ENCODE measurements at places on chromosomes 2 and 18.

DNA sequence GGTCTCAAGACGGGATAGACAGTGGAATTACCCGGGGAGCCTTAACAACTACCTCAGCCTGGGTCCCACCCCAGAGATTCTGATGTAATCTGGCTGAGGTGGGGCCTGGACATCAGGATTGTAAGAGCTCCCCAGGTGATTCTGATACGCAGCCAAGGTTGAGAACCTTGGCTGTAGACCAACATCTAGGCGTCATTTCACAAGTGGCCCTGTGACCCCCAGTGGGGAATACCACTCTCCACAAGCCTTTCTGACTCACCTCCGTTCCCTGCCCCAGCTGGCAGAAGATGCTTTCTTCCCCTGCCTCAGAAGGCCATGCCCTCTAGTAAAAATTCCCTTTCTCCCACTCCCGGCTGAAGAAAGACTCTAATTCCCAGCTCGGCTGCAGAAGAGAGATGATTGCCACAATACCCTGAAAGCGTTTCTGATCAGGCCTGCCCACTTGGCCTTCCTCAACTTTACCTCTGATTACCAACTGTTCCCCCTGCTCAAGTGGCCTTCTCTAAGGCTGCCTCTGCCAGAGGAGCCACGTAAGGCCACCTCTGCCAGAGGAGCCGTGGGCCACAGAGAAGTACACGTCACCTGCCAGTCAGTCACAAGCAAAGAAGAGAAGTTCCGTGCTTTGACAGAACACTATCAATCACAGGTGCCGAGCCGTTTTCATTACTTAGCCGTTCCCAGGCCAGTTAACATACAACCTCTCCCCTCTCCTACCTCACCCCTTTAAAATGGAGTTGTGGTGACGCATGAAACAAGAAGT, 116.8 kb upstream of the PKDCC start:
- no peak for DNase-seq

GRCh38 chr2:230226051-230226551, 565 bp downstream of the SP140 start:
- DNase-seq = no peak

GRCh38 chr2:70765507-70765906, 2.5 kb downstream of the ADD2 start:
- no peak for DNase-seq

DNA sequence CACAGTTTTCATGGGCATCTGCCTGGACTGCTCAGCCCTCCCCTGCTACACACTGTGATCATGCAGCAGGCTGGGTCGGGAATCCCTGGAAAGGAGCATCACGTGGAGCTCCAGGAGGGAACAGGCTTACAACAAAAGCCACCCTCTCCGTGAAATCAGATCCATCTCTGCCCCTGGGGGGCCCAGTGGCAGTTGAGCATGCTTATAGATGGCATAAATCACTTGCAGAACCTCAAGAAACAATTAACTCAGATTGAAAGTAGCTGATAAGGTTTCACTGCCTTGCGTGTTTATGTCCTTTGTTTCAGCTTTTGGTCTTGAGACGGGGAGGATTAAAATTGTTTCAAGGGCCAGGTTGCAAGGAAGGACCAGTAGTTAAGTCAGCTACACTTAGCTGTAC, 354.8 kb upstream of the MEIS1 start:
- no peak for DNase-seq

DNA sequence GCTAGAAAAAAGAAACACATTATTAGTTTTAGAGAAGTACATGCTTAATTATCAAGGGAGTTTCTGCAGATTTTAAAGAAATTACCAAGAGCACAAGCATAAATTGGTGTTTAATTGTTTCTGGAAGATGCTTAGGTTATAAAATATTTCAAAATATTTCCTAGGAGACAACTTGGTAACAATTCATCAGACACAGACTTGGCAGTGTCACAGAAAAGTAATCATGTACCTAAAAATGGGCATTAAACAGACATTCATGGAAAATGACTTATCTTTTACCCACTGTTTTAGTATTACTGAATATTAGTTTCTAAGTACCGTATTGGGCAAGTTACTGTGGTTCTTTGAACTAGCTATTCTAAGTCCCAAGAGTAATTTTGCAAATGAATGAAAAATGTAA, 428.8 kb upstream of the LYPD1 start:
- DNase-seq = no peak

- no peak for DNase-seq
Measured at GRCh38 chr2:46286715-46287114, 10.5 kb upstream of the EPAS1 start.

DNA sequence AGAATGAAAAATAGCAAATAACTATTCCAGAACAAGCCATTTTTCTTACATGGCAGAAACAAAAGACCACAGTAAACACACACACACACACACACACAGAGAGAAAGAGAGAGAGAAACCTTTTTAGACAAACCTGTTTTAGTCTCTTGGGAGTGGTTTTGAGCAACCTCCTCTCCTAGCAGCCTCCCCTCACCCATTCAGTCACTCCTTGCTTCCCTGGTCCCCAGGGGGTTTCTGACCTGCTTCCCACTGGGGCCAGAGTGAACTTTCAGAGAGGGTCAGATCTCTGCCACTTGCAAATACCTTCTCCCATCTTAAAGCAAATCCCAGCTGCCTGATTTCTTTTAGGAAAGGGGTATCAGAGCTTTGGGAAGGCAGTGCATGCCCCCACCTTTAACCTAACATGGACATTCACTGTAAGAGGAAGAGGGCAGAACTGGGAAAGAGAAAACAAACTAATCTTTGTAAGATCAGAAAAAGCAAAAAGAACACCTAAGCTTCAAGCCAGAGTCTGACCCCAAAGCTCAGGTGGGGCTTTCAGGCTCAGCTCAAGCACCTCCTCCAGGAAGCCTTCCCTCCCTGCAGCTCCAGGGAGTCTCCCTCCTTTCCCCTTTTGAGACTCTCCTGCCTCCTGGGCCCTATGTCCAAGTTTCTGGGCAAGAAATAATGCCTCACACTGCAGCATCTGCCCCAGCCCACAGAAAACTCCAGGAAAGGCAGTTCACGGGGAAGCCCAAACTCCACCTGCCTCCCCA, 2.7 kb downstream of the SDC1 start:
- no peak for DNase-seq

DNA sequence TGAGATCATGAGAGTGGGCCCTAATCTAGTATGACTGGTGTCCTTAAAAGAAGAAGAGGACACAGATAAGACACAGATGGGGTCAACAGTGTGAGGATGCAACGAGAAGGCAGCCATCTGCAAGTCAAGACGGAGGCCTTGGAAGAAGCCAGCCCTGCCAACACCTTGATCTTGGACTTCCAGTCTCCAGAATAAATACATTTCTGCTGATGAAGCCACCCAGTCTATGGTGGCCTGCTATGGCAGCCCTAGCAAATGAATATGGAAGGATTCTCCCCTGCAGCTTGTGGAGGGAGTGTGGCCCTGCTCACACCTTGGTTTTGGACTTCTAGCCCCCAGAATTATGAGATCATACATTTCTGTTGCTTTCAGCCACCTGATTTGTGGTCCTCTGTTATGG, 12.3 kb downstream of the CTIF start:
- no peak for DNase-seq

DNA sequence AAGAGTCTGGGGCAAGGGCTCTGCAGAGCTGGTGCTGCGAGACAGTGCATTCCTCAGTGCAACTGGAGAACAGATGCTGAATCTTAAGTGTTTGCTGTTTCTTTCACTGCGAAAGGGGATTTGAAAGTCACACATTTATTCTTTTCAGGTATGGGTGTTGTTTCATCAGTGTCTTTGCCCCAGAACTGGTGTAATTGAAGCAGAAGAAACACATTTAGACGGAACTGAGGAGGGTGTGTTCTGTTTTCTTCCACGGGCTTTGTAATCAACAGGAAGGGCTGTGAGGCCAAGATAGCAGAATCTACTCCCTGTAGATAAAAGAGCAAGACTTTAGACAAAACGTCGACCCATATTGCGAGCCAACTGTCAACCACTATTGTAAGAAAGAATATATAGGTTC, 151.9 kb downstream of the EPHA4 start:
- DNase-seq = no peak

- no peak for DNase-seq
Measured at GRCh38 chr2:47336259-47337238, 66.4 kb upstream of the MSH2 start.

DNA sequence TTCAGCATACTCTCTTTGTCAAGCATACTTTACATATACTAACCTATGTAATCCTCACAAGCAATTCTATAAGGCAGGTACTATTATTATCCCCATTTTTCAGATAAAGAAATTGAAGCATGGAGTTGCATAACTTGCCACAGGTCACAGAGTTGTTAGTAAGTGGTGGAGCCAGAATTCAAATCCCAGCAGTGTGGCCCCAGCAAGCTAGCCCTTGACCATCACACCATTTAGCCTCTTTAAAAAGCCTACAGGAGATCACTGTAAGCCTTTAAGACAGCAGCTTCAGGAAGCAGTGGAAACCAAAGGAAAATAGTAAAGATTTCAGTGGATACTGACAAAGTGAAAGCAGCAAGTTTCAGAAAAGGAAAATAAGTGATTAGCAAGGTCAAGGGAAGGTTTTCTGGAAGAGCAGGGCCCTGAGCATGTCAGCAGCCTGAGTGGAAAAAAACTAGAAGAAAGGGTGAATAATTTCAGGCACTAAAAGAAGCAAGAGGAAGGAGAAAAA, 11.7 kb downstream of the B4GALT6 start:
- DNase-seq = no peak

DNA sequence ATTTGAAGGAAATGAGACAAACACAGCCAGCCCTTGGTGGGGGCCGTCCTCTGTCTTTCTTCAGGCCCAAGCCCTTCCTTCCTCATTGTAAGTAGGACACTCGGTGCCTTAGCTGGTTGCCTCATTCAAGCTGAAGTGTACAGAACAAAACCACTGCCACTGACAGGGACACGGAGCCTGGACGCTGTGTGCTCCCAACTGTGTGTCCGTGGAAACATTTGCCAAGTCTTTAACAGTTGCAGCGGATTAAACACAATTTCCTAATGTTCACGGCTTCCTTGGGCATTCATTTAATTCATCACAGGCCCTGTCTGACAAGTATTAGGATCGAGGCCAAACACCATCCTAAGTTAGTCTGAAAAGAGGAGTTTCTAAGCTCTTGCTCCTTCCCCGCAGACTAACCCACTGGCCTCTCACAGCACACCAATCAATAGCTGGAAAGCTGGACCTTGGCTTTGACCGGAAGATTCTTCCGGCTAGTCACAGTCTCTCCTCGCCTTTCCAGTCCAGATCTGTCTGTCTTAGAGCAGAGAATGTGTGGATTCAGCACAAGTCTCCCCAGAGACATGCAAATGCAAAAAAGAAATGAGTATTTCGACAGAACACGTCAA, 68.7 kb upstream of the ACSL3 start:
- no peak for DNase-seq

DNA sequence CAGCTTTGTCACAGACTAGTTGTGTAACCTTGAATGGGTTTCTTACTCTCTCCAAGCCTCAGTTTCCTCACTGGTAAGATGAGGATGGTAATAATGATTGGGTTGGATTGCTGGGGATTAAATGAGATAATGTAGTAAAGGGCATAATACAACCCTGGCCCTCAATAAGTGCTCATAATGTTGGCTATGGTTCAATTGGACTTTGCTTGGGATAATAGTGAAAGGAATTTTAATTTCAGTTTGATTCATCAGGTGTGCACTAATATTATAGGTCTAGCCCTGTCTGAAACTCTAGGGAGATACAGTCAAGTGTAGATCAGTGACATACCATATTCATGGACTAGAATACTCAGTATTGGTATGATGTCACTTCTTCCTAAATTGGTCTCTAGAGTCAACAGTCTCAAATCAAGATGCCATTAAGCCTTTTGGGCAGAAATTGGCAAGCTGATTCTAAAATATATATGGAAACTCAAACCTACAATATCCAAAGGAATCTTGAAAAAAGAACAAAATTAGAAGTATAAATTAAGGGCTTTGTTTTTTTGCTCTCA, 161.4 kb downstream of the SMAD7 start:
- DNase-seq = no peak

GRCh38 chr2:99754210-99754609, 264.4 kb upstream of the REV1 start:
- DNase-seq = no peak

GRCh38 chr18:27713037-27713737, 463.7 kb downstream of the CDH2 start:
- no peak for DNase-seq

DNA sequence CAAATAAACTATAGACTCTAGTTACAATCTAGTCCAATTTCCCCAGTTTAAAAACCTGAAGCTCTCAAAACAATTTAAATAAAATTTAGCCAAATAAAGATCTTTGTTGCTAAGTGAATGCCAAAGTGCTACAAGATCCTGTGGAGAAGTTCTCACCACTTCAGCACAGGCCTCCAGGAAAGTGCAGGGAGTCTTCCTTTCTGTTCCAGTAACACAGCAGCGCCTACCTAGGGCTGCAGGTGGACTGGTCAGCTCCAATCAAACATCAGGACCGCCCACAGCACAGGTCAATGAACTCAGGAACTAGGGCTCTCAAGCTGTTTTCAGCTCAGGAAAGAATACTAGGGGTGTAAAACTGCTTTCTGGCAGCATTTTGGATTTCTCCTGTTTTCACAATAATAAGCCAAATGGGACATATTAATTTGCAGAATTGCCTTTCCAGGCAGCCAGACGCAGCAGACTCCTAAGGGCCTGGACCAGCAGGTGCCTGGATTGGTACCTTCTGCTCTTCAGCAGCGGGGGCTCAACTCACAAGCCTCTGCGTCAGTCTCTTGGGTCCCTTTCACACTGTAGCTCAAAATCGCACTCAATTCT, 1.5 kb downstream of the FAM110C start:
- DNase-seq = no peak

DNA sequence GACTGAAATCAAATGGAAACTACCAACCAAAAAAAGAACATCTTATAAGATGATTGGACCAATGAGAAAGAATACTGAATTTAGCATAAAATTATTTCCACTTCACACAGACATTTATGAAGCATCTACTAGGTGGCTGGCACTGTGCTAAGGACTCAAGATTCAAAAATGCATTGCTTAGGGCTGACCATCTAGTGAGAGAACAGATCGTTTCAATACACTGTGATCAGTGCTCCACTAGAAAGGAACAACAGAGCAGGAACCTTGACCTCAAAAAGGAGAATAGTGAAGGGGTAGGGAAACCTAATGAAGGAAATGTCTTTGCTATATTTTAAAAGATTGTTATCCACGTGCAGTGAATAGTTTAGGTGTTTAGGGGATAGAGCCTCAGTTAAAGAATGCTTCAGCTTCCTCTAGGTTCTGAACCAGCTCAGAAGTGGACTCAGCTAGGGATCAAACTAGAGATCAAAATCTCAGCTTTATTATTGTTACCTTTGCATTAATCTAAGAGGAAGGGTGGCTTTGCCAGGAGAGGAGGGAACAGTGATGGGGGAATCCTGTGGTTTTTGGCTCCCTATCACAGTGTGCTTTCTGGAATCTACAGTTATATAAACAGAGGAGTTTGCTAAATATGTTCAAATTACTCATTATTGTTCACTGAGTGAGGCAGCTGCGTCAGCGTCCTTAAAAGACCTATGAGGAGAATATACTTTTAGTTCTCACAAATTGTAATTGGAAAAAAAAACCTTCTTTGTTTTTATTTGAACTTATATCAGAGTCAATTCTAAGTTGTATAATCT, 16.2 kb upstream of the BBS5 start:
- DNase-seq = no peak

DNA sequence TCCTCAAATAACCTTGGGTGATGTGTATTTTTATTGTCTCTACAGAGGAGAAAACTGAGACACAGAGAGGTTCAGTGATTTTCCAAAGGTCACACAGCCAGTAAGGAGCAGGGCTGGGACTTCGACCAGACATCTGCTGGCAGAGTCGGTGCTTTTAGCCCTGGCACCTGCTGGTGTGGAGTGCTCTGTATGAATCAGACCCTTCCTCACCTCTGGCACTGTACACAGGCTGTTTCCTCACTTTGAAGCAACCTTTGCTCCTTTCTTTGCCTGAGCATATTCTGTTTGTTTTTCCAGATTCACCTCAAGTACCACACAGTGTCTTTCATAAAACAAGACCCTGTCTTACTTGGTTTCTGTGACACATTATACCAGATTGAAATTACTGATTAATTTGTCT, 107.9 kb downstream of the DPP10 start:
- no peak for DNase-seq
